B cell (primary cell): ENCODE measurements at places on chromosomes 7 and 10.

- no peaks in the 10 kb centered on the region for H3K36me3 ChIP-seq
- H3K4me1 ChIP-seq: peaks cover 6% of the 10 kb centered on the region
These were observed 22.0 kb downstream of the SLC16A9 start for GRCh38 chr10:59687657-59688056.

DNA sequence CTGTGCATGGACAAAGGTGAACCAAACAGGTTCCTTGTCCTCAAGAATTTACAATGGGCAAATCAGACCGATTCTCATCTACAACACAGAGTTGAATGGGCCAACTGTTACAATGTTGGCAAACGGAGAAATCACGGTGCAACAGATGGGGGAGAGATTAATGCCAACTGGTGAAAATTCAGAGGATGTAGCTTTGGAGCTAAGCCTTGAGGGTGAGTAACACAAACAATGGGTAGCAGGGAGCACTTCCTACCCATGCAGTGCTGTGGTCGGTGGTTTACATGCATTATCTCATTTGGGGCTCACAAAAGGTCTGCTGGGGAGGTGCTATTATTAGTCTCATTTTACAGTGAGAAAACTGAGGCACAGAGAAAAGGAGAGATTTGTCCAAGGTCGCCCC is 902 bp upstream of the NFE2L3 start:
- H3K4me1 ChIP-seq: peaks cover 26% of the 10 kb centered on the region
- H3K36me3 ChIP-seq: no peaks in the 10 kb centered on the region
- H3K27me3 ChIP-seq: peaks cover 3% of the 10 kb centered on the region
- H3K27ac ChIP-seq: no peak overlapping the region

- DNase-seq: no peak
- H3K27me3 ChIP-seq: no peaks in the 10 kb centered on the region
- no peaks in the 10 kb centered on the region for H3K36me3 ChIP-seq
- no peak overlapping the region for H3K27ac ChIP-seq
- H3K4me1 ChIP-seq: no peaks in the 10 kb centered on the region
- H3K4me3 ChIP-seq: no peak overlapping the region
These were observed 83.3 kb upstream of the FAM20C start for GRCh38 chr7:109094-109493.

DNA sequence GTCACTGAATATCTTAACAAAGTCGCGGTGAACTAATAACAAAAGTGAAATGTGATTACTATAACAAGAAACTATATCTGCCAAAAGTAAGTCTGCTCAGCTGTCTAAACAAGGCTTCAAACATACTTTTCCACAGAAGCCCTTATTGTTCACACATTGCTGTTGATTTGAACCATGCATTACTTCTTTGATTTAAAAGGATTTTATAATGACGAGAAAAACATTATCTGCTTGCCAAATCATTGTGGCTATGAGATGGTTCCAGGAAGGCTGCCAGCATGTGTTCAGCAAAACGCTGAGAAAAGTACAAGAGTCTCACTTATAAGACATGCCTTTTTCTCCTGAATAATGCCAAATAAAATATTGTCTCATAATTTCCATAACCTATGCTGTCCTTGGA is 24.4 kb downstream of the RNF133 start:
- no peaks in the 10 kb centered on the region for H3K4me1 ChIP-seq
- no peaks in the 10 kb centered on the region for H3K27me3 ChIP-seq
- no peaks in the 10 kb centered on the region for H3K36me3 ChIP-seq
- H3K4me3 ChIP-seq: no peak overlapping the region
- H3K27ac ChIP-seq: no peak overlapping the region

- no peaks in the 10 kb centered on the region for H3K36me3 ChIP-seq
- no peak overlapping the region for H3K27ac ChIP-seq
- no peak for DNase-seq
- H3K4me3 ChIP-seq: no peak overlapping the region
- H3K4me1 ChIP-seq: no peaks in the 10 kb centered on the region
These were observed 747.3 kb upstream of the CELF2 start for GRCh38 chr10:10270126-10271050.

DNA sequence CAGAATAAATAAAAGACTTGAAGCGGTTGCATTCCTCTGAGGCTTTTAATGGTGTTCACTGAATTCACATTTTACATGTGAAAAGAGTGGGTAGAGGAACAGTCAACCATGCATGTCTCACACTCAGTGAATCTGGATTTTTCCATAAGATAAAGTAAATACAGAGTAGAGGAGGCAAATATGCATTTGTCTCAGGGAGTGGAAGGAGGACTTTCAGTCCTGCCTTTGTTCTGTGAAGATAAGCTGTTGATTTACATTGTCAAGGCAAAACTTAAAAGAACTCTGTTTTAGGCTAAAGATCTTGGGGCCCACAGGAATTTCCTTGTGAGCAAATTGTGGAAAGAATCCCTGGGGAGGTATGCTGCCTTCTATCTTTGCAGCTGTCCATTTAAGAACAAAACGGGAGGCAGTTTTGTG is 825.3 kb upstream of the MBL2 start:
- no peaks in the 10 kb centered on the region for H3K4me1 ChIP-seq
- no peak overlapping the region for H3K27ac ChIP-seq
- H3K4me3 ChIP-seq: no peak overlapping the region
- H3K27me3 ChIP-seq: no peaks in the 10 kb centered on the region
- no peak for DNase-seq

DNA sequence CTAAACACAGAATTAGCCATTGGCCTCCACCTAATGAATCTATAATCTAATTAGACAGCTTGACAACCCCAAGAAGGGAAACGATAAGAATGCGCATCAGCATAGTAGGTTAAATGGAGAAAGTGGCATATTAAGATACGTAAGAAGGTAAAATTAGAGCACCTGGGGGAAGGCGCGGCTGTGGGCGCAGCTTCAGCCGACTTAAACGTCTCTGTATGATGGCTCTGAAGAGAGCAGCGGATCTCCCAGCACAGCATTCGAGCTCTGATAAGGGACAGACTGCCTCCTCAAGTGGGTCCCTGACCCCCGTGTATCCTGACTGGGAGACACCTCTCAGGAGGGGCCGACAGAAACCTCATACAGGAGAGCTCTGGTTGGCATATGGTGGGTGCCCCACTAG is 518.8 kb downstream of the PHTF2 start:
- no peaks in the 10 kb centered on the region for H3K4me1 ChIP-seq
- H3K27ac ChIP-seq: no peak overlapping the region
- H3K4me3 ChIP-seq: no peak overlapping the region

GRCh38 chr10:17128261-17128660 is 1.4 kb downstream of the CUBN start:
- no peaks in the 10 kb centered on the region for H3K4me1 ChIP-seq
- no peaks in the 10 kb centered on the region for H3K27me3 ChIP-seq
- H3K4me3 ChIP-seq: no peak overlapping the region
- no peak overlapping the region for H3K27ac ChIP-seq

DNA sequence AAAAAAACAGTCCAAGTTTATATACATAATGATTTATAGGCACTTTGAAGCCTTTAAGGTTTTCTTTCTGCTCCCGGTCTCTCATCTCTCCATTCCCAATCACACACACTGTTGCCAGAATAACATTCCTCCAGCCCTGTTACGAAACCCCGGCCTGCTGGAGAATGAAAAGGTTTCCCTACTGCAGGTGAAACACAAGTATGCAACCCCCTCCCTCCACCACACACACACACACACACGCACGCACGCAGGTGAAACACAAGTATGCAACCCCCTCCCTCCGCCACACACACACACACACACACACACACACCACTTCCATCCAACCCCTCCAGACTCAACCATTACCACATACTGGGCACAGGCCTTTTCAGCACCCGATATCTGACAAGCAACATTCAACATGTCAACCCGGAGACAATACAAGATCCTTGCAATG is 87.5 kb downstream of the PARD3 start:
- DNase-seq: no peak
- no peak overlapping the region for H3K27ac ChIP-seq
- H3K4me3 ChIP-seq: no peak overlapping the region
- H3K4me1 ChIP-seq: no peaks in the 10 kb centered on the region

DNA sequence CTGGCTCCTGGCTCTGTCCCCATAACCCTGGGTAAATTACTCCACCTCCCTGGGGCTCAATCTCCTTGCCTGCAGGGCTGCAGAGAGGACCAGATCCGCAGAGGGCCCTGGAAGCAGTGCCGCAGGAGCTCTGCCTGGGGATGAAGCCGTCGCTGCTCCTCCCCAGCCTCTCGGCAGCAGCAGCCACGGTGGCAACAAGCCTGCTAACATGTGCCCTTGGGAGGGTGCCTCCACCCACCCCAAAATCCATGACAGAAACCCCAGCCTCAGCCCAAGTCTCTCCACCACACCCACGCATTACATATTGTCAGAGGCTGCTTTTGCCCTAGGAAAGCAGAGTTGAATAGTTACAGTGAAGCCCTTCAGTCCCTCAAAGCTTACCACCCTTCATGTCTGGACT is 486.4 kb upstream of the FOXK1 start:
- DNase-seq: no peak
- no peaks in the 10 kb centered on the region for H3K4me1 ChIP-seq
- no peak overlapping the region for H3K4me3 ChIP-seq
- H3K27me3 ChIP-seq: no peaks in the 10 kb centered on the region
- H3K27ac ChIP-seq: no peak overlapping the region

DNA sequence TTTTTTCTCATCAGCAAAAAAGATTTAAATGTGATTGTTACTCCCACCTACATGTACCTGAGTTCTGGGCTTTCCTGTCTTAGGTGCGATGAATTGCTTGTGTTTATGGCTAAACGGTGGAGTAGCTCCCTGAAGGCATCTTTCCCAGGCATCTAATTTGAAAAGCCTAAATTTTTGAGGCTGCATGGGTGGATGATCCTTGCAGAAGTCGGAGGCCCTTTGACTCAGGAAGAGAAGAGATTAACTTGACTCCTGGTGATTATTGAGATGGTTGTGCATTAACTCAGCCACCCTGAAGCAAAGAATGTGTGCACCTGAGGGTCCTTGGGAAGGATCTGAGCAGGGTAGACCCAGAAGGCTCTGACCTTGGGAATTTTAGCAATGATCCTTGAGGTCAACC is 155.6 kb upstream of the SEMA3C start:
- H3K4me3 ChIP-seq: no peak overlapping the region
- no peak for DNase-seq
- no peaks in the 10 kb centered on the region for H3K27me3 ChIP-seq
- no peaks in the 10 kb centered on the region for H3K4me1 ChIP-seq

GRCh38 chr7:14850039-14850438 is 52.5 kb downstream of the DGKB start:
- no peak overlapping the region for H3K27ac ChIP-seq
- no peaks in the 10 kb centered on the region for H3K36me3 ChIP-seq
- DNase-seq: no peak
- H3K4me1 ChIP-seq: no peaks in the 10 kb centered on the region
- H3K4me3 ChIP-seq: no peak overlapping the region

DNA sequence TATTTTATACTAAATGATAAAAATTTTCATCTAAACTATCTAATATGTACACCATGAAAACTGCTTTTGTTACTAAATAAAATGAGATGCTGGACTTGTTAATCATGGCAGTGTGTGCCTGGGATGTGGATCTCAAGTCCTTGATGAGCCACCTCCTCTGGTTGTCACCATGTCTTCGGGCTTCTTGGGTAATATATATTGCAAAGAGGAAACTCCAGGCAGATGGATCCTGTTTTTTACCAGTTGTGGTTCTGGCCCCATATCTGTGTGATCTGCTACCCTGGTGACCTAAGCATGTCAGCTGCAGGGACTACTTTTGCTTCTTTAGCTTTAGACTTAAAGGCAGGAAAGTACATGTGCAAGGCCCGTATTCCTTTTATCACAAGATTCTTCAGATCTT is 46.2 kb downstream of the TMEM60 start:
- no peaks in the 10 kb centered on the region for H3K27me3 ChIP-seq
- H3K4me1 ChIP-seq: peaks cover 3% of the 10 kb centered on the region
- no peak overlapping the region for H3K4me3 ChIP-seq
- H3K27ac ChIP-seq: no peak overlapping the region
- H3K36me3 ChIP-seq: peaks cover 32% of the 10 kb centered on the region

DNA sequence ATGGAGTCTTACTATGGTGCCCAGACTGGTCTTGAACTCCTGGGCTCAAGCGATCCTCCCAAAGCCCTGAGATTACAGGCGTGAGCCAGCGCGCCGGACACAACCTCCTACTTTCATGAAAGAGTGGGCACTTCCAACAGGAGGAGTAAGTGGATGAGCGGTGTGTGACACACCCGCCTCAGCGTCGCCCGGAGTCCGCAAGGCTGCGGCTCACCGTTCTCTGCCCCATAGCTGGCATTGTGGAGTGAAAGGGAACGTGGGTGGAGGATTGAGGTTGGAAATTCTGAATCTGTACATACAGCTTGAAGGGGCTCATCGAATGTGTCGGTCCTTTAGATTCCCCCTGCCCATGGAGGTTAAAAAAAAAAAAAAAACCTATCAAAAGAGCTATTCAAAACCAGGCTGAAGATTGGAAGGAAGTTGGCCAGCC is 524 bp upstream of the PRXL2A start:
- H3K27ac ChIP-seq: peak overlapping the region; percentile 13
- peak overlapping the region; percentile 78 for H3K4me3 ChIP-seq
- no peak for DNase-seq
- no peaks in the 10 kb centered on the region for H3K36me3 ChIP-seq
- no peaks in the 10 kb centered on the region for H3K27me3 ChIP-seq
- peaks cover 15% of the 10 kb centered on the region for H3K4me1 ChIP-seq

GRCh38 chr10:96992721-96993120 is 160.6 kb downstream of the LCOR start:
- DNase-seq: no peak
- no peak overlapping the region for H3K27ac ChIP-seq
- peaks cover 7% of the 10 kb centered on the region for H3K4me1 ChIP-seq
- H3K36me3 ChIP-seq: peaks cover 5% of the 10 kb centered on the region
- H3K27me3 ChIP-seq: no peaks in the 10 kb centered on the region

- H3K27ac ChIP-seq: no peak overlapping the region
- DNase-seq: no peak
- H3K4me1 ChIP-seq: no peaks in the 10 kb centered on the region
- H3K36me3 ChIP-seq: no peaks in the 10 kb centered on the region
These were observed 582.4 kb downstream of the SUGCT start for GRCh38 chr7:40717242-40717641.

- no peaks in the 10 kb centered on the region for H3K27me3 ChIP-seq
- H3K36me3 ChIP-seq: no peaks in the 10 kb centered on the region
- DNase-seq: no peak
- H3K27ac ChIP-seq: no peak overlapping the region
These were observed 87.7 kb downstream of the ST7 start for GRCh38 chr7:117041007-117041406.

GRCh38 chr10:31959461-31960173 is 31.0 kb upstream of the ARHGAP12 start:
- no peaks in the 10 kb centered on the region for H3K36me3 ChIP-seq
- peaks cover 4% of the 10 kb centered on the region for H3K4me1 ChIP-seq
- H3K27me3 ChIP-seq: no peaks in the 10 kb centered on the region
- no peak overlapping the region for H3K4me3 ChIP-seq

GRCh38 chr7:85039196-85039923 is 147.5 kb downstream of the SEMA3D start:
- H3K4me1 ChIP-seq: no peaks in the 10 kb centered on the region
- H3K36me3 ChIP-seq: no peaks in the 10 kb centered on the region

GRCh38 chr7:12833829-12834228 is 146.4 kb downstream of the ARL4A start:
- no peaks in the 10 kb centered on the region for H3K36me3 ChIP-seq
- H3K27ac ChIP-seq: no peak overlapping the region
- DNase-seq: no peak
- H3K27me3 ChIP-seq: no peaks in the 10 kb centered on the region
- no peaks in the 10 kb centered on the region for H3K4me1 ChIP-seq
